ENCODE measurements at places on chromosomes 1 and 21.

- peak; percentile 68 for DNase-seq
These were observed 180.6 kb upstream of the EDN2 start for GRCh38 chr1:41664861-41665640.

GRCh38 chr1:61356995-61357394 lies 274.6 kb downstream of the NFIA start:
- DNase-seq: no peak

- no peak for DNase-seq
These were observed 234.6 kb downstream of the USP25 start for GRCh38 chr21:15964236-15964855.

- no peak for DNase-seq
These were observed 13.7 kb upstream of the MFSD2A start for GRCh38 chr1:39940980-39941871.

GRCh38 chr1:2570332-2570731 lies 14.2 kb downstream of the TNFRSF14 start:
- no peak for DNase-seq

Measured in iris pigment epithelial cell (primary cell).